ENCODE measurements at places on chromosomes 3 and 15.

GRCh38 chr15:77410701-77411618 is 8.9 kb downstream of the PEAK1 start:
- no peak for DNase-seq

- DNase-seq, result no peak
Observed at GRCh38 chr3:31836131-31837075, 144.7 kb downstream of the OSBPL10 start.

- no peak for DNase-seq
Observed at GRCh38 chr3:186630950-186631641, 9.1 kb upstream of the FETUB start.

- peak; percentile 5 for DNase-seq
Observed at GRCh38 chr3:185423178-185423577, 60.2 kb downstream of the MAP3K13 start.

GRCh38 chr3:140529096-140529495 is 148.8 kb upstream of the TRIM42 start:
- DNase-seq, result peak; percentile 2

DNA sequence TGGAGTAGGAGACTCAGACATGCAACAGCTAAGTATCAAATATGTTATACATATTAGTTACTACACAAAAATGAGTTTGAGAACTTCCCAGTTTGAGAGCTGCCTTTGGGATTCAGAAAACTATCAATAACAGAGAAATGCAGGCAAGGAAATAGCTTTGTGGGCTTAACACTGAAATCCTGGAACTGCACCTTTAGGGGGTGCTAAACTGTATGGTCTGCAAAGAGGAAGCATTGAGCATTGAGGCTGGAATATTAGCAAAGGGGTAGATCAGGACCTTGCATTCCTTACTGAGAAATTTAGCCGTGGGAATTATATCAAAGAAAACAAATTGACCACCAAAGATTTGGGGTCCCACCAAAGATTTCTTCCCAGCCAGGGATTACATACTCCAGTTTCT is 580.0 kb downstream of the ZNF385D start:
- peak; percentile 6 for DNase-seq

DNA sequence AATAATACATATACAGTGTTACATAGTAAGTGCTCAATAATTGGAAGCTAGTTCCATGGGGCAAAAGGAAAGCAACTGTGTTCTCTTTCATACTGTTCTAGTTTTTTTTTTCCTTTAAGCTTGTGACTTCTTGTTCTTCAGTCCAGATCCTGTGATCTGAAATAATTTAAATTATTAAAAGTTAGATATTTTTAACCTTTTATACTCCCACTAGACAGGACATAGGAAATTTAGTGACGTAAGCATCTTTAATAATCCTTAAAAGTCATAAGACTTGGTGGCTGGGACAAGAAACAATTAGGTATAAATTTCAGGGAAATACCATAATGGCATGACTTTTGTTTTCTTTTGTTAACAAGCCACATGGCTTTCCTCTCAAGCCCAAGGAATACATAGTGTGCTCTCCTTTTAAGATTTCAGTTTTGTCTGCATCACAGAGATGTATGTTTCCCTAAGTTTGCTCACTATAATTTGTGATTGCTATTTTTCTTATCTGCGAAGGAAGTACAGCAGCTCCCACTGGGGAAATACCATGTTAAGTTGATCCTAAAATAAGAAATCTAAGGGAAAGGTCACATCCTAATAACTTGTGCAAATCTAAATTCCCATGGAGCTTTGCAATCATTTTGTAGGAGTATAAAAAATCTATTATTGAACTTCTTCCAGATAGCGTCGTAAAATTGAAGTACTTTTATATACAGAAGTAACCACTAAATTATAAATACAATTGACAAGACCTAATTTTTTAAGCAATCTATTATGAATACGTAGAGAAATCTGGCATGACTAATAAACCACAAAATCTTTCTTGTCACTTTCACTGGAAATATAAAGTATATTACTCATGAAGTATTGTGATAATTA is 30.1 kb downstream of the PPARG start:
- DNase-seq, result peak; percentile 89

- DNase-seq, result no peak
Observed at GRCh38 chr3:99927671-99928457, 110.2 kb downstream of the CMSS1 start.

GRCh38 chr3:39962581-39962980 is 153.2 kb downstream of the MYRIP start:
- no peak for DNase-seq

DNA sequence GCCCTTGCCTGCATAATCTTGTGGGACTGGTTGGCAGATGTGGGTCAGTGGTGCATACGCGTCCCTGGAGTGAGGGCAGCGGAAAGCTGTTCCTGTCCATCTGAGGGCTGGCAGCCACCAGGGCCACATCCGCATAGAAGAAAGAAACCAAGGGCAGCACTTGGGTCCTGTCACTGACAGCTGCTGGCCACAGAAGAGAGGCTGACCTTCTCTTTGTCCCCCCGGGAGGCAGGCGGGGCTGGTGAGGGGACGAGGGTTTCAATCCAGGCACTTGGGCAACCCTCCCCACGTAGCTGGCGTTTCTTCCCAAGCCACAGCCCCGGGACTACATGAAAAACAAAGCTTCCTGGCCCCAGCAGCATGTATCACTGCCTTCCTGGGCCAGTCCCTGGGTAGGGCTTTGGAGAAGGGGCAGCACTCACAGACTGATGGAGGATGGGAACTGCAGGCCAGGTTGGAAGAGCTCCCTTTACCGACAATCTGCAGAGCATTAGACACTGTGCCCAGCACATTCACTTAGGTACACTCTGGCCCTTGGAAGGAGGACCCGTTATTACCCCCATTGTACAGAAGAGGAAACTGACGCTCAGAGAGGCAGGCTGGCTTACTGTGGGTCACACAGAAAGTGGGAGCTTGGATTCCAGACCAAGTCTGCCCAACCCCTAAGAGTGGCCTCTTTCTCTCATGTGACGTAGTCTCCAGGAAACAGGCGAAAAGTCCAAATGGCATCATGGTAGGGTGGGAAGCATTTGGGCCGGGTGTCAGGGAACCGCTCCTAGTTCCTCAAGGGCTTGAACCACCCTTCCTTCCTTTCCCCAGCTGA is 78.8 kb upstream of the SLC6A6 start:
- no peak for DNase-seq

GRCh38 chr15:48968066-48968465 is 4.3 kb upstream of the SHC4 start:
- DNase-seq, result no peak

DNA sequence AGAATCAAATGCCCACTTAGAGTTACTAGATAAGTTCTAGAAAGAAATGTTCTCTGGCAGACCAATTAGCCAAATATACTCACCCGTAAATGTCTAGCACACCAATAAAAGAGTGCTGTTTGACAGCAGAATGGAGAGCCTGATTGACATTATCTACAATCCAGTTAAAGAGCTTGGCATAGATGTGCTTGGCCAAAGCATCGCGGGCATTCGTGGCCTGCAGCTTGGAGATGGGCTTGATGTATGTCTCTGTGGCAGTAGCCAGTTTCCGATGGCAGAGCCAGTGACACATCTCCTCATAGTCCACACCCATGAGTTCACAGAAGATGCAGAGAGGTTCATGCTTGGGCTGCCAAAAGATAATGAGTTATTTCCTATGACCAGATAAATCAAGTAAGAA is 101.5 kb upstream of the MYO5C start:
- no peak for DNase-seq

GRCh38 chr15:98786717-98787116 is 138.4 kb downstream of the IGF1R start:
- no peak for DNase-seq

GRCh38 chr15:70014860-70015490 is 82.7 kb downstream of the TLE3 start:
- no peak for DNase-seq

DNA sequence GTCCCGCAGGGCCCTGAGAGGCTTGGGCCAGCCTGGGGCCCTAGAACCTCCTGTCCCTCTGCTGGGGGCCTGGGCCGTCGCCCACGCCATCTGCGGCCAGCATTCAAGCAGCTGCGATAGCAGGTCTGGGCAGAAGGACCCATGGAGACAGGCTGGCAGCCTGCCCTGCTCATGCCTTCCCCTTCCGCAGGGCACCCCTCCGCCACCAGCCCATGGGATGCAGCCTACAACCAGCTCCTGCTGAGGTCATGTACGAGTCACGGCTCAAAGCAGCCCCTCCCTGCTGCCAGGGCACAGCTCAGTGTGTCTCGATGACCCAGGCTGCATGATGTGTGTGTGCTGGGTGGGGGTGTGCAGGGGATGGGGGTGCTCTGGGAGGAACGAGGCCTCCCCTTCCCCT is 27.8 kb downstream of the DUSP7 start:
- DNase-seq, result no peak

DNA sequence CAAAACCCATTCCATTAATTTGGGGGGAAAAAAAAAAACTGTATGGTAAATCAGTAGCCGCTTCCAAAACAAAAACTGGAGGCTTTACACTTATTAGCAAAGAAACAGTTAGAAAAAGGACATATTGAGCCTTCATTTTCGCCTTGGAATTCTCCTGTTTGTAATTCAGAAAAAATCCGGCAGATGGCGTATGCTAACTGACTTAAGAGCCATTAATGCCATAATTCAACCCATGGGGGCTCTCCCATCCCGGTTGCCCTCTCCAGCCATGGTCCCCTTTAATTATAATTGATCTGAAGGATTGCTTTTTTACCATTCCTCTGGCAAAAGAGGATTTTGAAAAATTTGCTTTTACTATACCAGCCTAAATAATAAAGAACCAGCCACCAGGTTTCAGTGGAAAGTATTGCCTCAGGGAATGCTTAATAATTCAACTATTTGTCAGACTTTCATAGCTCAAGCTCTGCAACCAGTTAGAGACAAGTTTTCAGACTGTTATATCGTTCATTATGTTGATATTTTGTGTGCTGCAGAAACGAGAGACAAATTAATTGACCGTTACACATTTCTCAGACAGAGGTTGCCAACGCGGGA is 9.4 kb upstream of the RPL24 start:
- DNase-seq, result peak; percentile 69

DNA sequence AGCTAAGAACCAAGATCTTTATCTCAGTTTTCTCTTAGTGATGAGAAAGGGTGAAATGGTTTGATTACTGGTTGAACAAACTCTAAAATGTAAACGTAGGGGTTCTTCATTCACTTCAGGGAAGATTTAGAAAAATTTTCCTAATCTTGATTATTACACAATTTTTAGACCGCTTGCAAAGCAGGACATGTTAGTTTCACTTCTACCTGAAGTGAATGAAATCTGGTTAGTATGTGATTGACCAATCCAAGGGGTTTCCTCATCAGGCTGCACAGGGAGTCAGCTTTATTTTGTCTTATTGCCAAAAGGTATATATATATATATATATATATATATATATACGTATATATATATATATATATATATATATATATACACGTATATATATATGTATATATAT is 740.4 kb downstream of the TUSC7 start:
- no peak for DNase-seq

DNA sequence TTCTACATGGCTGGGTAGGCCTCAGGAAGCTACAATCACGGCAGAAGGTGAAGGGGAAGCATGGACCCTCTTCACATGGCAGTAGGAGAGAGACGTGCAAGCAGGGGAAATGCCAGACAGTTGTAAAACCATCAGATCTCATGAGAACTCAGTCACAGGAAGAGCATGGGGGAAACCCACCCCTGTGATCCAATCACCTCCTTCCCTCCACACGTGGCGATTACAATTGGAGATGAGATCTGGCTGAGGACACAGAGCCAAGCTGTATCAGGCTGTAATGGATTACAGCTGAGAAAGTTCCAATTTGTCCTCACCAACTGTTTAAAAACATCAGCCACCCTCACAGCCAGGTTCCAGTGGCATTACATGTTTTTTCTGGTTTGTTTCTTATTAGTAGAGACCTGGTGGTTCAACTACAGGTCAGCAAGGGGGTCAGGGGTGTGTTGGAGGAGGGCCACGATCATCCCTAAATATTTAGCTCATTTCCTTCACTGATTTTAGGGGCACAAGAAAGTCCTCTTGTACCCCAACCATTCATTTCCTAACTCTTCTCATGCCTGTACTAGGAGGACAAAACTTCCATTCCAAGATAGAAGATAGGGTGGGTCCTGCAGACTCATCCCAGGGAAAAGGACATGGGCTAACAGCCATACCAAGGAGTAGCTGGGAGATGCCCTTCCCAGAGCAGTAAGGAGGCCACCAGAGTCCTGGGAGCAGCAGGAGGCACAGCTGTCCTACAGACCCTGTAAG is 54.4 kb downstream of the ANXA2 start:
- no peak for DNase-seq

DNA sequence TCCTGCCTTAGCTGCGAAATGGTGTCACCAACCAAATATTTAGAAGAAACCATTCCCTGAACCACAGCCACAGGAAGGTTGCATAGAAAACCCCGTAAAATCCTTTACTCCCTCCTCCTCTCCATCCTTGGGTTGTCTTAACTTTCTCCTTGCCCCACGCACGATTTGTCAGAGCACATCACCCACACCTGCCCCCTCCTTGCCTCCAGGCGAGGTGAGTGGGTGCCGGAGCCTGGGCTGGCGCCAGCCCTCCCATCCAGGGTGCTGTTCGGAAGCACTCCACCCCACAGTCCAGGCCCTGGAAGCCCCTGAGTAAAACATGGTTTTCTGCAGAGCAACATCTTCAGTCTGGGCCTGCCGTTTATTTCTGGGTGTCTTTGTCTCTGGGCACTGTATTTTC is 3.7 kb downstream of the GHRL start:
- no peak for DNase-seq
